ENCODE measurements at places on chromosomes 12 and 14.

GRCh38 chr14:38710881-38711280, 392.2 kb downstream of the SEC23A start:
- no peak for DNase-seq

DNA sequence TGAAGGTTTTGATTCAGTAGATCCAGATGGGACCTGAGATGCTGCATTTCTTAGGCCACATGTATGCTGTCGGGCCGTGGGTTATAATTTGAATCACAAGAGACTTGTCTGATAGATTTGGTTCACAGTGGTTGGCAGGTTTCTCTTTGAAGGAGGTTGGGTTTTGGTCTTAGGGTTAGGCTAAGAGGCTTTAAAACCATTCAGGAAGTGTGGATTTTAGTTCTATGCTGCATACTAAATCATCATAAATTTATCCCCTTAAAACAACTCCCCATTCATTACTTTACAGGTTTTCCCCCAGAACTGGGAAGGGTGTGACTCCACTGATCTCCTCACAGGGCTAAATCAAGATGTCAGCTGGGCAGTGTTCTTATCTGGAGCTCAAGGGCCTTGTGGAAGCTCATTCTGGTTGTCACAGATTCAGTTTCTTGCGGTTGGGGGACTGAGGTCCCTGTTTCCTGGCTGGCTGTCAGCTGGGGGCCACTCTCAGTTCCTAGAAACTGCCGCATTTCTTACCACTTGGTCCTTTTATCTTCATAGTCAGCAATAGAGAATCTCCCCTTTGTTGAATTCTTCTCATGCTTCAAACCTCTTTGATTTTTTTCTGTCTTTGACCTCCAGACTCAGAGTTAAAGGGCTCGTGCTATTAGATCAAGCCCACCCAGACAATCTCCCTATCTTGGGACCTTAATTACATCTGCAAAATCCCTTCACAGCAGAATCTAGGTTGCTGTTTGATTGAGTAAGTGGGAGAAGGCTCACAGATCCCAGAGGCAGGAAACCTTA, 20.6 kb upstream of the PCNX1 start:
- no peak for DNase-seq

- DNase-seq = no peak
Measured at GRCh38 chr14:55254581-55254980, 16.6 kb upstream of the FBXO34 start.

DNA sequence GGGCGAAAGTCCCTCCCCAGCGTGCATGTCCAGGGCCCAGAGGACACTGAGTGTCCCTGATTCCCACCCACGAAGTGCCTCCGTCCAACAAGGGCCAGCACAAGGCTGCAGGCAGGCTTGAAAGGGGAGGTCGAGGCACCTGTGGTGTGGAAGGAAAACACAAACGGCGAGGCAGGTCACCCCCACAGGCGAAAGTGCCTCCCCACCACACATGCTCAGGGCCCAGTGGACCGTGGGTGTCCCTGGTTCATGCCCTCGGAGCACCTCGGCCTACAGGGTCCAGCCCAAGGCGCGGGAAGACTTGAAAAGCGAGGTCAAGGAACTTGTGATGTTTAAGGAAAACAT, 370.4 kb downstream of the ALG10 start:
- DNase-seq = peak; percentile 3

DNA sequence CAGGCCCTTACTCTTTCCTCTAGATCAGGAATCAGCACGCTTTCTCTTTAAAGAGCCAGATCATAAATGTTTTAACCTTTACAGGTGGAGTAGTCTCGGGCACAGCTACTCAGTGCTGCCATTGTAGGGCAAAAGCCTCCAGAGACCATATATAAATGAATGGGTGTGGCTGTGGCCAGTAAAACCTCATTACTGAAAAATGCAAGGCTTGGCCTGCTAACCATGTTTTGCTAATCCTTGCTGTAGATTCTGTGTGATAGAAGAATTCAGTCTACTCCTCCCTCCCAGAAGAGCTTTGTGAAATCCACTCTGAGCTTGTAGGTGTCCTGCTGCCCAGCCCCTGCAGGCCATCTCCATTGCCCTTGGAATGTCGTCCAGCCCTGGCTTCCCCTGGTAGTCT, 58.1 kb downstream of the HSP90AA1 start:
- no peak for DNase-seq

- DNase-seq = no peak
Measured at GRCh38 chr12:130672089-130672820, 43.8 kb downstream of the RIMBP2 start.

Measured in activated T-cell treated with anti-CD3 and anti-CD28 coated beads, Interleukin-2, amount 50 U/mL, for 4 hours (primary cell).